ENCODE measurements at places on chromosomes 4 and X.

- DNase-seq, result no peak
Measured at GRCh38 chr4:93719552-93719951, 109.0 kb upstream of the ATOH1 start.

GRCh38 chr4:120773641-120774040 lies 148.9 kb downstream of the PRDM5 start:
- no peak for DNase-seq

DNA sequence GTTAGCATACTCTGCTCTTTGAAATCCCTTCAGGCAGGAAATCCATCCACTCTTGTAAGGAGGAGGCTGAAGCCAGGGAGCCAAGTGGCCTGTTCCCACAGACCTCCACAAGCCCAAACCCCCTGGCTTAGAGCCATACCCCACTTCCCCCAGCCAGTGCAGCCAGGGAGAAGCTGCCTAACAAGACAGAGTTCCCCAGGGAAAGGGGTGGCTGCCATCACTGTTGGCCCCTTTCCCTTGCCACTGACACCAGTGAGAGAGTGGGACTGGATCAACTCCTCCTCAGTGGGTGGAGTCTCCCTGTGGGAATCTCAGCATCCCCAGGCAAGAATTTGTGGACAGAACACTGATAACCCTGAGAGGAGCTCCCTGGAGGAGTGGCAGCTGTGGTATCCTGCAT lies 389.4 kb downstream of the PABPC4L start:
- DNase-seq, result no peak

GRCh38 chr4:152747444-152747843 lies 32.1 kb downstream of the TIGD4 start:
- no peak for DNase-seq

GRCh38 chr4:98485816-98486345 lies 172.5 kb downstream of the TSPAN5 start:
- DNase-seq, result no peak

- DNase-seq, result no peak
Measured at GRCh38 chrX:13287816-13288215, 32.0 kb downstream of the ATXN3L start.

DNA sequence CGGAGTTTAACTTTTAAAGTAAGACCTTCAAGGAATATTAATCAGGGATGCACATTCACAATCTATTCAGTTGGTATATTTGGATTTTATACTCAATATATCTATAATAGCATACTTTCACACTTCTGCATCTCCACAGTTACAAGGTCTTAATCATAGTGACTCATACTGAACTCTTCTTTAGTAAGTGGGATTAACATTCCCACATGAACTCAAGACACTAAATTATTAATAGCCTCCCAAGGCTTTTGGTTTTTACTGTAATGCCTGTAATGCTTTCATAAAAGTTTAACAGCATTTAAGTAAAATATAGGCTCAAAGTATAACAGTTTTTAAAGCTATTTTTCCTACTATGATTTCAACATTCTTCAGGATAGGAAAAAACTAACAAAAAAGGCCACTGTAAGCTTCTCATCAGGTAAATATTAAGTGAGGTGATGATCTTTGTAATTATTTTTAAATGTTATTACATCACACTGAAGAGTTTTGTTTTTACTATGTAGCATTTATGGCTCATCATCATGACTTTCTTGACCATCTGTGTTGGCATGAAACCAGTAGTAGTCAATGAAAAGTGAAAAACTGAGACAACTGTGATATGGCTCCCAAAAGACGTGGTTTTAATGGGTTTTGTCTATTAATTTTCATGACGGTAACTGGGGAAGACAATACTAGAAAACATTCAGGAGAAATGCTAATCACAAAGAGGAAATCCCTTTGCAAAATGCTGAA lies 91.5 kb upstream of the GALNT7 start:
- no peak for DNase-seq

- no peak for DNase-seq
Measured at GRCh38 chrX:39645178-39645895, 452.4 kb downstream of the BCOR start.

- DNase-seq, result no peak
Measured at GRCh38 chrX:67725471-67725870, 181.7 kb downstream of the AR start.

DNA sequence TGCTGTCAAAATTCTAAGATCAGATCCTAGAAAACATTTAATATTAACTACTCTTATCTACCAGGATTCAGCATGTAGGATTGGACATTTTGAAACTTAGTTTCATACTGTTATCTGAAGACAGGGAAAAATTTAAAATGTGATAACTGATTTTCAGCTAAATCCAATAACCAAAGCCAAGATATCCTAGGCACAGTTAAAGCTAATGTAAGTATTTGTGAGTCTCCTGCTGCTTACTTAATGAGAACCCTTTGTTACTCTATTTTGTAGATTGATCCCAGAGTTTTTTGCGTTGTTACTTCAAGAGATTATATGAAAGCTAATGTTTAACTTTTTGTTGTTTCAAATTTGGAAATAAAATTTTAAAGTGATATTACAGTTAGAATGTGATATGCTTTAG lies 2.0 kb downstream of the CPE start:
- DNase-seq, result no peak

DNA sequence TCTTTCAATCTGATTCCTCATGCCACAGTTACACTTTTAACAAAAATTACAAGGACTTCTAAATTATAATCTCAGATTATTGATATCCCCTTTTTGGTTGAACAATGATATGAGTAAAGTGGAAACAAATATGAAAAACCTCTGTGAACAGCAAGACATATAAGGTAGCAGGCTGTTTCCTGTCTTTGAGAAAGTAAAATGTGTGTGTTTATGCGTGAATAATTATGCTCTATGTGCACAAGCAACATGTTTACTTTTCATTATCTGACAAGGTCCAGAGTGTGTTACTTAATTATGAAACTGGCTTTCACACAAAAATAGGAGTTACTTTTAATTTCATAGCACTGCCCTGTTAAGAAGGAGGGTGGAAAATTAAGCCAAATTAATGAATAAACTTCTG lies 43.1 kb downstream of the DDIT4L start:
- no peak for DNase-seq

GRCh38 chrX:21674430-21675186 lies 16.5 kb upstream of the KLHL34 start:
- DNase-seq, result no peak

GRCh38 chrX:148333989-148334388 lies 166.4 kb upstream of the AFF2 start:
- no peak for DNase-seq

GRCh38 chrX:16999275-16999674 lies 52.8 kb downstream of the REPS2 start:
- no peak for DNase-seq

DNA sequence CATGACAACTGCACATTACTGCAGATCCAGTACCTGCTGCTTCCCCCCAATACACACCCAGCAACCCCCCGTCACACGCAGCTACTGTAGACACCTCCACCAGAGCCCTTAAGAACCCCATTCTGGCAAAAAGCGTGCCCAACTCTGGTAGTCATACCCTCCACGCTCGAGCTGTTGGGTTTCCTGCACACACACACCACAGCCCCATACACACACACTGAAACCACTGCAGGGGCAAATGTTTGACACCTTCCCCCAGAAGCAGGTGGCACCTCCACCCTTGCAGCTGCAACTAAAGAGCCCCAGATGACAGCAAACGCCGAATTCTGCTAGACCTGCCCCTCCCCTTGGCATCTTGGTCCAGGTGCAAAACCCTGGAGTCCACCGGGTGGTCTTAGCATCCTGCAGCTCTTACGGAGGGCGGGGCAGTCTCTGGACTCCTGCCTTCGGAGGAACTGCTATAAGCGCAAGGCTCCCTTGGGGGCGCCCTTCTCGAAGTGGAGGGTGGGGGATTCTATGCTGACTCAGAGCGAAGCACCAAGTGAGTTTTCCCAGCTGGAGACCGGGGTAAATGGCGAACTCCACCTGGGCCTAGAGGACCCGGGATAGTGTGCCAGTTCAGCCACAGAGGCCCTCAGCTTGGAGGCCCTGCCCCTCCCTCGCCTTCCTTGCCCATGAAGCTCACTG lies 1.5 kb downstream of the FRMPD3 start:
- DNase-seq, result no peak

DNA sequence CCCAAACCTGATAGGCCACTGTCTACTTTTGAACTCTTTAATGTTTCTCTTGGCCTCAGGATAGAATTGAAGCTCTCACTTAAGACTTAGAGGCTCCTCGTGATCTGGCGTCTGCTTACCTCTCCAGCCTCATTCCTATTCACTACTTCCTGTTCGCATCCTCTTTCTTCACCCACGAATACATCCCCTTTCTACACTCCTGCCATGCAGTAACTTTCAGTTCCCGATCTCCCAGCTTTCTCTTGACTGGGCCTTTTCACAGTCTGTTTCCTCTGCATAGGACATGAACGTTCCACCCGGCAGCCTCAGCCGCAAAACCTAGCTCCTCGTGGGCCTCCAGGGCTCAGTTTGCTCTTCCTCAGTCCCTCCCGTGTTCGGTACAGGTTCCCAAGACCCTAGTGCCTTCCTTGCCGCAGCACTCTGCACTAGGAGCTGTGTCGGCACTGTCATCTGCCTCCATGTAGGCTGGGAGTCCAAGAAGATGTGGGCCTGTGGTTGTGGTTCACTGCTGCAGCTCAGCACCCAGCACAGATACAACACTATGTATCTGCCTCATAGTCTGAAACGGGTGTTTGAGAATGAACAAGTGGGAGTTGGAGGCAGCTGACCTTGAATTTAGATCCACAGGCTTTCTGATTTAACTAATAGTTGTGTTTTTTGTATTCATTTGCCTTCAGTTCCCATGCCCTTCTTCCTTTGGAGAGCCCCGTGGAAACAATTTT lies 15.8 kb downstream of the RPL39 start:
- DNase-seq, result no peak

DNA sequence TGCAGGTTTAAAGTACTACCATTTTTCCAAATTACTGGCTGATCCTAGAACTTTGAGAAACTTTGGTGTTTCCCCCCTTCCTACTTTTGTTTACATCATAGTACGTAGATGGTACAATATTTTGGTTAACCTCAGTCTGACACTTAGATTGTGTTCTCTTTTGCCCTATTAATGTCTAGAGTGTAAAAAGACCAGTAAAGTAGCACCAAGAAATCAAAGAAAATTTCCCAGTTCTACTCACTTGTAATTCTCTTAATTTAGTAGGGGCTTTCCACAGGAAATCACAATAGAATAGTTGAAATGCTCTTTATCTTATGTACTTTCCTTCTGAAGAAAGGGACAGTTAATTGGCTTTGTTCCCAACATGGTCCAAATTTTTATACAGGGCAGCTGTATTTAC lies 51.6 kb downstream of the NFKB1 start:
- no peak for DNase-seq

DNA sequence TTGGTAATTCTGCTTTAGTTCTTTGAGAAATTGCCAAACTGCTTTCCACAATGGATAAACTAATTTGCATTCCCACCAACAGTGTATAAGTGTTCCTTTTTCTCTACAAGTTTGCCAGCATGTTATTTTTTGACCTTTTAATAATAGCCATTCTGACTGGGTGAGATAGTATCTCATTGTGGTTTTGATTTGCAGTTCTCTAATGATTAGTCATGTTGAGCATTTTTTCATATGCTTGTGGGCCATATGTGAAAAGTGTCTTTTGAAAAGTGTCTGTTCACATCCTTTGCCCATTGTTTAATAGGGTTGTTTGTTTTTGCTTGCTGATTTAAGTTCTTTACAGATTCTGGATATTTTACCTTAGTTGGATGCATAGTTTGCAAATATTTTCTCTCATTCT lies 25.9 kb downstream of the ENPEP start:
- DNase-seq, result no peak

GRCh38 chr4:151797131-151797530 lies 36.3 kb upstream of the GATB start:
- DNase-seq, result no peak

- no peak for DNase-seq
Measured at GRCh38 chr4:148634476-148634875, 192.3 kb upstream of the NR3C2 start.

- DNase-seq, result no peak
Measured at GRCh38 chrX:87475793-87476192, 41.8 kb upstream of the KLHL4 start.

DNA sequence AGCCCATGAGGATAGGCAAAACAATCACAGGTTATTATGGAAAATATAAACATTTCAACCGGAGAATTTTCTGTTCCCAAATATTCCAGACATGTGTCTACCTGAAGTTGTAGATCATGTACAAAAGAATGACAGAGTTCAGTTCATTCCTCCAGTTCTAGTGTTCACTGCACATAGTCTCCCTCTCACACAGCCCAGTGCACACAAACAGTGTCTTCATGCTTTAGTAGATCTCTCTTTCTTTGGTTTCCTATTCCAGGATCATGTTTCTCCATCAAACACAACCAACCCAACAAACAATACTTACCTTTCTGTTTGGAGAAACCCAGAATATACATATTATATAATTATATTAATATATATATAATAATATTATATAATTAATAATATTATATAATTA lies 671.9 kb downstream of the TRIML1 start:
- DNase-seq, result no peak

DNA sequence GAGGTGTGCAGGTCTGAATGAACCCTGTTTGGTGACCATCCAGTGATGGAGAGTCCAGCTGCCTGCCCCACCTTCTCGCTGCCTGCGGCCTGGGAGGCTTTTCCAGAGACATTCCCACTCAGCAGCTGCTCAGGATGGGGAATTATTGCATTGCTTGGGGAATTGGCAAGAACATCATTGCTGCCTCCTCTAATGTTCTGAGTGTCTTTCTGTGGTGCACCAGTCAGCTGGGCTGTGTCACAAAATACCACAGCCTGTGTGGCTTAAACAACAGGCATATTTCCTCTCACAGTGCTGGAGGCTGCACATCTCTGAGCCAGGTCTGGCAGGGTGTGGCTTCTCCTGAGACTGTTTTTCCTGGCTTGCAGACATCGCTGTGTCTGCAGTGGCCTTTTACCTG lies 86.8 kb upstream of the AFAP1 start:
- DNase-seq, result no peak
